Activated T-cell treated with anti-CD3 and anti-CD28 coated beads, Interleukin-2, amount 50 U/mL, for 48 hours (primary cell): ENCODE measurements at places on chromosomes 4 and X.

DNA sequence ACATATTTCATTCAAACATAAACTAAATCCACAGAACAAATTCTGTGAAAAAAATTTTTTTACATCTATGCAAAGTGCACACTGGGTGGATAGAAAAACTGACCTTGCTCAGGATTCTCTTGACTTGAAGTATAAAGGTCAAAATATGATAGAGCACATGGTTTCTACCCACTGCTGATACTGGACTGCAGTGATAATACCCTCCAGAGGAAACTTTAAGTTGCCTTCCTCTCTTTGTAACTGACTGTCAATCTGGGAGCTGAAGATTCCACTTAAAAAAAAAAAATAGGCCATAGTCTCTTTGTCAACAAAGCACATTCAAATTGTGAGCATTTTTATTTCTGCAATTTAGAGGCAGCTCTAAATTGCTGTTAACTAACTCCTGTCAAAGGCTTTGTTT lies 3.2 kb upstream of the AMMECR1 start:
- DNase-seq: no peak

DNA sequence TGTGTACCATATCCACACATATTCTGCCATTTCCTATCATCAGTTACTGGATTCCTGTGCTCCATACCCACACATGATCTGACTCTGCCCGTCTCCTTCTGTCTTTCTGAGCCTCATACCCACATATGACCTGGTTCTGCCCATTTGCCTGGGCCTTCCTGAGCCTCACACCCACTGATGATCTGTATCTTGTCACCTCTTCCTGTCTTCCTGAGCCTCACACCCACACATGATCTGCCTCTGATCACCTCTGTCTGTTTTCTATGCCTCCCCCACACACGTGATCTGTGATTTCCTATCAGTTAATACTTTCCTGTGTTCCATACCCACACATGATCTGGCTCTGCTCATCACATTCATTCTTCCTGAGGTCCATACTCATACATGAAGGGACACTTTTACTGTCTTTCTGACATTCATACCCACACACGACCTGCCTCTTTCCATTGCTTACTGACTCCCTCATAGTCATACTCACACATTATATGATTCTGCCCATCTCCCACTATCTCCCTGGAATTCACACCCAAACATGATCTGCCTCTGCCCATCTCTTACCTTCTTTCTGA lies 32.5 kb downstream of the SCML1 start:
- peak; percentile 25 for DNase-seq

- no peak for DNase-seq
Observed at GRCh38 chr4:99025506-99025905, 30.0 kb downstream of the METAP1 start.

DNA sequence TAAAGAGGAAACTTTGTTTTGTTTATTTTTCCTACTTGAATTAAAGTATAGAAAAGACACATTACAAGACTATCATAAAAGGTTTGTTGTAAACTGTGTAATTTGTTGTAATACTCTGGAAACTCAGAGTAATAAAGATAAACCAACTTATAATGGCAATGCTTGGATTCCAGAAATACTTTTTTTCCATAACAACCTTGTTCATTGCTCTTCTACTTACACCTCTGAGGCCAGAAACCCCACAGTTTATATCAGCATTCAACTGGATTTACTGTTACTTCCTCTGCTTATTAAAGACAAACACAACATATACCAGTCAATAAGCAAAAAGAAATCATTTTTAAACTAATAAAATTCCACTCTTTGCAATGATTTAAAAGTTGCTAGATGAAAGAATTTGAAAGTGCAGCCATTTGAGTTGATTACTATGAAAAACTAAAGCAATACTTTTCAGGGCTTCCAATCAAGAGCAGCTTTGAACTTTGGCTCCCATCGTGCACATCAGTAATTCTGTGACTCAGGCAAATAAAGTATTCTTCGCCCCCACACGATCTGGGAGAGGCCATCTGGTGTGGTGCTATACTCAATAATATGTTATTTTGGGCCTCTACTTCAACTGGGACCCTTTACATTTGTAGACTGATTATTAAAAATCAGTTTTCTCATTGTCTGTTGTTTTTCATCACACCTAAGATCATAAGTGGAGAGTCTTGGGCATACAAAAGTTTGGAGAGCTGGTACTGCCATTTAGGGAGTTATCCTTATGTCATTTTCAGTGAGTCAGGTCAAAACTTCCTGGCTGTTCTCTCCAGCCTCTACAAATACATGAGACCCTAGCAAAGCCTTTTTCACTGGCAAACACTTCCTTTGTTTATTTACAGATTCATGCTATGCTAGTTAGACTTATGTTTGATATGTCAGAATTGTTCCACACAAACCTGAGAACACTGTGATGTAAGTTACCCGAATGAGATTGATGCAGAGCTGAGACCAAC lies 20.5 kb downstream of the DDIT4L start:
- no peak for DNase-seq

GRCh38 chrX:112643721-112644120 lies 36.0 kb downstream of the LHFPL1 start:
- no peak for DNase-seq

- DNase-seq: no peak
Observed at GRCh38 chr4:152556283-152556682, 20.4 kb upstream of the FBXW7 start.

DNA sequence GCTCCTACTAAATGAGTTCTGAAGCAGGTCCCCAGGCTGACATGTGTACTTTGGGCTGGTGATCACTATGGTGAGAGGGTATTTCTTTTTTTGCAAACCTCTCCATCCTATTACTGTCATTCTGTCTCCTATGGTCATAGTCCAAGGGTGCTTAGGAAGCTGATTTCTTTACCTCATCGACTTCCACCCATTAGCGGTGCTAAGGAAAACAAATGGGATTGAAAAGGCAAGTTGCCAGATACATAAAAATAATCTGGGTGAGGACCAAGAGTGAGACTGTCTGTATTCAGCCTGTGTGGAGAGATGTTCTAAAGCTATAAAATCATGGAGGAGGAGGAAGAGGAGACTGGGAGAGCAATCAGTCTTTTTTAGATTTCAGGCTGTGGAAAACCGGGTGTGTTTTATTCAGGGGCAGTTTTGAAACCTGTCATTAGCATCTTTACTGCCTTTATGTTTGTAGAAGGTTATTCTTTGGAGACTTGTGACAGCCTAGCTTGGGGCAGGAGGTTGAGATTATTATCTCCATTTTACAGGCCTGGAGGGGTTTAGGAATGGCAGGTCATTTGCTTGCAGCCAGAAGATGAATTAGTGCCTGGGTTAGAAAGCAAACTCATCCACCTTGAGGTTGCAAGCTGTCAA lies 1.9 kb downstream of the TMEM164 start:
- no peak for DNase-seq

DNA sequence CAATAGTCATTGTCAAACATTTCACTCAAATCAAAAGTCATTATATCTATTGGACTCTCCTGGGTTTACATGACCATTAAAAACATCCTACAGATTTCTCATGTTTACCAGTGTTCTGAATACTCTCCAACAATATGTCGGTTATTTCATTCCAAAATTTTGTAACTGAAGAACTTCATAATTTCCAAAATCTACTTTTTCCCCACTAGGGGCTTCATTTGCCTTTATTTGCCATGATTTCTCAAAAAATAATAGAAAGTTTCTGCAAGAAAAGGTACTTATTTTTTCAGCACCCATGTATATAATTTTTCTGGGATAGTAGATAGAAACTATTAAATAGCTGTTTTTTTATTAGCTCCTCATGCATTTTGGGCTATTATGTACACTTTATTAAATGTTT lies 49.0 kb downstream of the PRDM5 start:
- no peak for DNase-seq

DNA sequence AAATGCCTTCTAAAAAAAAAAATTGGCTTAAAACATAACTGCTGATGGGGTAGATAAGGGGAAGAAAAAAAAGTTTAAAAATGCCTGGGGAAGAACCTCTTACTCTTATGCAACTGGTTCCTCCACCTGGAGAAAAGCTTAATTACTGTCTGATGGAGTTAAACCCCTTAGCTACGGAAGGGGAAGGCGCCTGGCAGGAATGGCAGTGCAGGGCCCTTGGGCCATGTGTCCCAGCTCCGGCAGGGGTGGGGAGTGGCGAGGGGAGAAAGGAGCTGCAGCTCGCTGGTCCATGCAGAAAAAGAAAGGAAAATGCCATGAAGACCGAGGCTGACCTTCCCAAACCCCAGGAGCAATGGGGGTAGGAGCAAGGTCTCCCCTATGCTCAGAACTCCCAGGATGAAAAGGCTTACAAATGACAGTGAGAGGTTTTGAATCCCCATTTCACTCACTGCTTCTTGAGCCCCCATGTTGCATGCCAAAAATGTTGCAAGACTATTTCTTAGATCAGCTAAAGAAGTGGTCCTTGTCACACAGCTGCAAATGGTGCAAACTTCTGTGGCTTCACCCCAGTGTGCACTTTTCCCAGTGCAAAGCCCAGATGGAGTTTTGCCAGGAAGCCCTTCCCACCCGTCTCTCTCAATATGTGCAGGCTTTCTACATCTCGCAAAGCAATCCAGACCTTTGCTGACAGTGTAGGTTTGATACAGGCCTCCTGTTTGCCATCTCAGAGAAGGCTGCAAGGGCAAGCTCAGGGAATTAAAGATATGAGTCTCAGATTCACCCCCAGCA lies 204.8 kb upstream of the CT83 start:
- DNase-seq: no peak

- DNase-seq: no peak
Observed at GRCh38 chr4:38547052-38547451, 116.9 kb upstream of the KLF3 start.

DNA sequence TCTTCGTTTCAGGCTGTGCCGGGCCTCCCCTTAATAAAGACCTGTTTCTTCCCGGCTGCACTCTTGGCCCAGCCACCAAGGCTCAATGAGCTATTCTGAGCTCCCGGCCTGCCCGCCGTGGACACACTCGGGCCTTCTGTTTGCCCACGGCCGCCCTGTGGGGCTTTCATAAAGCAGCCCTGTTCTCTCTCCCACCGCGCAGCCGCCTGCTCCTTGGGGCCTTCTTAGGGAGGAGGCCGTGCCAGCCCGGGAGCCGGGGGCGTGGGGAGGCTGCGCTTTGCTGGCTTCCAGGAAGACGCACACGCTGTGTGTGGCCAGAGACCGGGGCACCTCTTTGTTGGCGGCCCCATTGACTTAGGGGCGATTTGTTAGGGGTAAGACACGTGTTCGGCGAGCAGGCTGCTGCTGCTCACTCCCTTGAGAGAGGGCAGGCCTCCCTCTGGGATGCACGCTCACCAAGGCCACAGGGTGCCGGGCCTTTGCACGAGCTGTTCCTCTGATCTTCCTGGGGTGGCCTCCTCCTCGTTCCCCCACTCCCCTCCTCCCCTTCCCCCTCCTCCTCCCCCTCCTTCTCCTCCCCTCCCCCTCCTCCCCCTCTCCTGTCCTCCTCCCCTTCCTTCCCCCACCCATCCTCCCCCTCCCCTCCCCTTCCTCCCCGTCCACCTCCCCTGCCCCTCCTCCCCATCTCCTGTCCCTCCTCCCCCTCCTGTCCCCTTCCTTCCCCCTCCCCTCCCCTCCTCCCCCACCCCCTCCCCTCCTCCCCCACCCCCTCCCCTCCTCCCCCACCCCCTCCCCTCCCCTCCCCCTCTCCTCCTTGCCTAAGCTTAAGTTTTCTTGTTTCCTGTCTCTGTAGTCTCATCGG lies 11.3 kb downstream of the BLOC1S4 start:
- DNase-seq: no peak

- DNase-seq: no peak
Observed at GRCh38 chr4:163042306-163042705, 124.4 kb downstream of the NAF1 start.

- DNase-seq: no peak
Observed at GRCh38 chr4:174611792-174612191, 89.5 kb upstream of the HPGD start.

- DNase-seq: no peak
Observed at GRCh38 chrX:49096419-49096818, 16.7 kb upstream of the WDR45 start.

GRCh38 chrX:44106864-44107263 lies 133.7 kb upstream of the NDP start:
- no peak for DNase-seq

GRCh38 chrX:22097012-22097694 lies 65.0 kb downstream of the PHEX start:
- DNase-seq: no peak

DNA sequence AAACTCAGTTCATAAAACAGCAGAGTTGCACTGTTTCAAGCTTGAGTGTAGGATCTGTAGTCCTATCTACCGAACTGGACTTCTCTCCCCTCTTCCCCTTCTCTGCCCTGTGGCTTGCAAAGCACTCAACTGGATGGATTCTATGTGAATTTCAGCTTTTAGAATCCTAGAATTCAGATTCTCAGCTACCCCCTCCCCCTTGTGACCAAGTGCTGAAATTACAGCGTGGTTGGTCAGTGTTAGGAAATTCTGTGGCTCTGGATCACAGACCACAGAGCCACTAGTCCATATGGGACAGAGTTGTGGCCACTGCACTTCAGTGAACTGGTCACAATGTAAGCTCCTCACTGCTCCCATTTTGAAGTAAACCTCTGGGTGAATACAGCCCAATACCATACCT lies 64.6 kb upstream of the TRPC5 start:
- no peak for DNase-seq

- no peak for DNase-seq
Observed at GRCh38 chrX:12802741-12803140, 11.5 kb downstream of the PRPS2 start.
